ENCODE measurements at places on chromosomes 2 and 18. TPM values are rescaled to one million over a fixed set of nuclear protein-coding genes. Genes with fewer than 3 reads are reported as not detected.

GRCh38 chr2:101889460-101890098, 102.2 kb upstream of the IL1R2 start:
- no peak overlapping the region for H3K27ac ChIP-seq
- H3K27me3 ChIP-seq: no peaks in the 10 kb centered on the region
- no peak overlapping the region for H3K4me3 ChIP-seq

- peaks cover 34% of the 10 kb centered on the region for H3K4me1 ChIP-seq
- no peaks in the 10 kb centered on the region for H3K27me3 ChIP-seq
- no peaks in the 10 kb centered on the region for H3K36me3 ChIP-seq
- peak overlapping the region; percentile 12 for H3K27ac ChIP-seq
- H3K4me3 ChIP-seq: no peak overlapping the region
Observed at GRCh38 chr18:74929110-74929509, 279.8 kb downstream of the PTGR3 start.

- H3K36me3 ChIP-seq: no peaks in the 10 kb centered on the region
- no peaks in the 10 kb centered on the region for H3K4me1 ChIP-seq
Observed at GRCh38 chr18:2103299-2103698, 468.0 kb downstream of the METTL4 start.

The CGREF1 gene
- total RNA-seq: 4.1 TPM

Measured in GM23338 (cell line).